ENCODE measurements at places on chromosomes 7 and 10. TPM values are rescaled to one million over a fixed set of nuclear protein-coding genes. Genes with fewer than 3 reads are reported as not detected.

DNA sequence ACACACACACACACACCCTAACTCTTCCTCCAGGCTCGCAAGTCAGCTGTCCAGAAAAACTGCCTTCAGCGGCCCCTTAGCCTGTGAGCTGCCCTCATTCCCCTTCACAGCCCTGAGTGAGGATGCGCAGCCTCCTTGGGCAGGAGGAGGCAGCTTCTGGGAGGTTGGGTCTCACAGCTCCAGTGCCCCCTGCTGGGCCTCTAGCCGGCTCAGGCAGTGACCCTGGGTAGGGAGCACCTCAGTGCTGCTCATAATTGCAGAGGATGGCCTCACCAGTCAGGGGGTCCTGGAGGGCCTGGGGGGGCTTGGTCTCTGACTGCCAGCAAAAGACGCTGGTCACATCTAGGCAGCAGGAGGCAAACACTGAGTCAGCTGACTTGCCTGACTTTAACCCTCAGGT lies 43.7 kb downstream of the ZNF273 start:
- no peak for DNase-seq

Gene ZCCHC24
- polyA plus RNA-seq, result 34.2 TPM

DNA sequence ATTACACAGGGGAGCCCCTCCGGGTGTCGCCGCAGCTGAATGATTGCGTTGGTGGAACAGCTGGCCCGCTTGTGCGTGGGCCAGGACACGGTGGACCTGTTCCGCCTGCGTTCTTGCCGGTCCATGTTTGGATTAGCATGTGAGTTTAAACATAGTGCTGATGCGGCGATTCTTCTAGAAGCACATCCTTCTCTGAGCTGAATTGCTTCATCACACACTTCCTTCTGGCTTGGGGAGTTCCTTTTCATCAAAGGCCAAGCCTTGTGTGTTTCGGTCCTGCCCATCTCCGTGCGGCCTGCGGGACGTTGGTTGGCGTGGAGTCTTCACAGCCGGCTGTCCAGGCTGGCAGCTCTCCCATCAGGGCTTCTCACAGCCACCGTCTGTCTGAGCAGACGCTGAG lies 45.5 kb upstream of the SLC29A4 start:
- peak; percentile 26 for DNase-seq

Gene EZH2
- 15.3 TPM for polyA plus RNA-seq

- DNase-seq, result no peak
Observed at GRCh38 chr10:101687071-101687658, 7.8 kb downstream of the FBXW4 start.

GRCh38 chr7:151207804-151208203 lies 2.5 kb downstream of the H2BK1 start:
- DNase-seq, result no peak

Gene FKBP6
- not detected for polyA plus RNA-seq

Gene ANKRD22
- polyA plus RNA-seq, result not detected

DNA sequence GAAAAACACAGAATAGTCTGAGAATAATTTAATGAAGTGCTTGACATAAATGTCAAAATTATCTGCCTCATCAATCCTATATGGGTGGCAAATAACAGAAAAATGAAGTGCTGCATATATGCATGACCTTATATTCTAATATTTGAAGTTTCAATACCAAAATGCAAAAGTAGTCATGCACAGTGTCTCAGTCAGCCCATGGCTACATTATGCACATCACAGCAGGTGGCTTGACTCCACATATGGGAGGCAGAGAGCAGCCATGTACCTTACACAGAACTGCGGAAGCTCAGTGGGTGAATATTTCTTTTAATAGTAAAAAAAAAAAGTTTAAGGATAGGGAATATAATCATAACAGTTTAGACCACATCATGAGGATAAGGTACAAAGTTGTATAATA lies 17.4 kb upstream of the LIPN start:
- DNase-seq, result no peak

DNA sequence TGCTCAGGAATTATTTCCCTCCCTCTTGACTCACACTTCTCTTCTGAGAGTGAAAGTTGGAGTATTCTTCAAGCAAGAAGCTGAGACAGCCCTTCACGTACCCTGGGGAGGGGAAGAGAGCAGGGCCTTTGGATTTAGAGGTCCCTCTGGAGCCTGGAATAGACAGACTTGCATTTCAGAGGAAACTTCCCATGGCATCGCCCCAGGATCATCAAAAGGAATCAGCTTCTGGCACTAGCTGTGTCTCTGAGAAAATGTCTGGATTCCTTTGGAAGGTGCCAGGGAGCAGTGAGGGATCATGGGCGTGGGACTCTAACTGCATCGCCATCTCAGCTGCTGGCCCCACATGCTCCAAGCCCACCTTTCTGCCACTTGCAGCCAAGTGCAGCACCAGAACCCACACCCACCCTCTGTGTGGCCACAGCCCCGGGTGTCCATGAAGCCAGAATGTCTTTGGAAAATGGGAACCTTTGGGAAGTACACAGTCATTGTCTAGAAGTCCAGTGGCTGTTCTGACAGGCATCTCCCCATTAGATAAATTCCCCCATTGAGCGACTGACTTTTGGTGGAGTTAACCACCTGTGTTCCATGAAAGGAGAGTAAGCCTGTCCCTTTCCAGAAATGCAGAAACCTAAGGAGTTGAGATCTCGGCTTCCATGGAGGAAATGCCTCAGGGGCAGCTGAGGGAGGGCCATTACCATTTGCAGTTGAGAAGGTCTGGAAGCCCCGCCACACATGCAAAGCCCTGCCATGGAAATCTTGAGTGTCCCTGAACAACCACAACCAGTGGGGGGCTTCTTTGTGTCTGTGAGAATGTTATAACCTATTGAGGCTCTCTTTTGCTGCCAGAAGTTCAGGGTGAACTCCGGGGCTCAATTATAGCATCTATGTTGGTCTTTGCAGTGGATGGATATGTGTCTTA lies 57.8 kb upstream of the GDF10 start:
- no peak for DNase-seq

Gene CALHM1
- not detected for polyA plus RNA-seq

Gene PPP1R3C
- 53.4 TPM for polyA plus RNA-seq

- DNase-seq, result no peak
Observed at GRCh38 chr7:1224086-1224716, 8.5 kb upstream of the UNCX start.
